ENCODE measurements at places on chromosomes 1 and 21.

- DNase-seq: no peak
Measured at GRCh38 chr1:53511933-53512806, 53.0 kb downstream of the DMRTB1 start.

DNA sequence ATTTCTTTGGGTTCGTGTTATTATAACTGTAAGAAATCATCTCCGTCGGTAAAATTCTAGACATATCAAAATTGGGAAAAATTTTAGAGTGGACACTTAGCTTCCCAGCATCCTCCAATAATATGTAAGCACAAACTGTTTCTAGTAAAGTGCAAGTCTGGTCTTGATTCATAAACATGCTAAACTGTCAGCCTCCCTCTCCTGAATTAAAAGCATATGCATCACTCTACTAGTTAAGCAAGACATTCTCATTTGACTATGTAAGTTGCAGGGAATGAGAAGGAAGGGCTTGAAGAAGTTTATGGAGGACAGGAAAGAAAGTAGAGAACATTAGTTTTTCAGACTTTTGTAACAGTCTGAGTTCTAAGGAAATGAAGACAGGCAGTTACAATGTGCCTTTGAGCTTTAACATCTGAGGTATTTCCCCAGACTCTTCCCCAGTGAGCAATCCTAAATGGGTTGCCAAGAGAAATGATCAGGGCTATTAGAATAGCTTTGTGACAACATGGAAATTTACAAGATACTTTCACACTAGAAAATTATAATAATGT lies 90.0 kb downstream of the TYW3 start:
- no peak for DNase-seq

DNA sequence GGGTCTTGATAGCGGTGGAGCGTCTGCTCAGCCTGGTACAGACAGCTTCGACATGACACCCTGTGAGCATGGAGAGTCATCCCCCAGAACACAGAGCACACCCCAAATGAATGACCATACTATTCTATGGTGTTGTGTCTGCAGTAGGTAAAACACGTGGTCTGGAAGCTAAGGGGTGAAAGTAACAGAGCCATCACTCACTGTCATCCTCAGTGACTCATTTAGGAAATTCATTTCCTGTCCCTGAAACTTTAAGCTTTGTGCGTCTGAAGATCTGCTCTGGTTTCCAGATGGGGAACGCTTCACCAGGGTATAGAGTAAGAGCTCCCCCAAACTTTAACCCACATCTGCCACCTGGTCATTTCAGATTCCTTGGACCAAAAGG lies 94.8 kb upstream of the DISP3 start:
- DNase-seq: no peak

GRCh38 chr1:209421186-209421585 lies 162.3 kb upstream of the CAMK1G start:
- DNase-seq: no peak

GRCh38 chr1:41658431-41659158 lies 174.1 kb upstream of the EDN2 start:
- no peak for DNase-seq

- no peak for DNase-seq
Measured at GRCh38 chr1:98700228-98700627, 38.7 kb downstream of the SNX7 start.

DNA sequence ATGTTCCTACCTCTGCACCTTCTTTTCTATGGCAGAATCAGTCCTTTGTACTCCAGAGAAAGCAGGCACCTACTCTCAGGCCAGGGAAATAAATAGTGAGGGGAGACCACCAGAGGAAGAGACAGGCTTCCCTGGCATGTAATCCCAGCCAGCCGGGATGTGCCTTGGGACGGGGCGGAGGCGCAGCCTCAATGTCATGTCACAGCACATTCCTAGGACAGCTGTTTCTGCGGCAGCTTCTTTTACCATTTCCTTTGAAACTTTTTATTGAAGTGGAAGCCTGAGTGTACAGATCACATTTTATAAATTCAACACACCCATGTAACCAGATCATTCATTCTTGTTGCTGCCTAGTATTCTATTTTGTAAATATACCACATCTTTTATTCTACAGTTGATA lies 67.9 kb upstream of the ZNF326 start:
- no peak for DNase-seq

DNA sequence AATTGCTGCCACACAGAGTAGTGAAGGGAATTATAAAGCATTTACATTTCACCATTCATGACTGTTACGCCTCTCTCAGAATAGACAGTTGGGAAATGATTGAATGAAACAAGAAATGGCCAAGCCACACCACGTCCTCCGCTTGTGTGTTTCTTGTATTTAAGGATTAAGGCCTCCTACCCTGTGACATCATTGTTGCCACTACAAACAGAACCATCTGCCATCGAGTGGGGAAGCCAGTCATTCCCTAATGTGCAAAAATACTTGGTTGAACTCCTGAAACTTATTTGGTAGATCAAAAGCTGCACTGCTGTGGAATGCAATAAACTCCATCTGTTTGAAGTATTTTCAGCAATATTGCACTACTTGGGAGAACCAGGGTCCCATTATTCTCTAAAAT lies 99.0 kb upstream of the C1orf105 start:
- DNase-seq: no peak

DNA sequence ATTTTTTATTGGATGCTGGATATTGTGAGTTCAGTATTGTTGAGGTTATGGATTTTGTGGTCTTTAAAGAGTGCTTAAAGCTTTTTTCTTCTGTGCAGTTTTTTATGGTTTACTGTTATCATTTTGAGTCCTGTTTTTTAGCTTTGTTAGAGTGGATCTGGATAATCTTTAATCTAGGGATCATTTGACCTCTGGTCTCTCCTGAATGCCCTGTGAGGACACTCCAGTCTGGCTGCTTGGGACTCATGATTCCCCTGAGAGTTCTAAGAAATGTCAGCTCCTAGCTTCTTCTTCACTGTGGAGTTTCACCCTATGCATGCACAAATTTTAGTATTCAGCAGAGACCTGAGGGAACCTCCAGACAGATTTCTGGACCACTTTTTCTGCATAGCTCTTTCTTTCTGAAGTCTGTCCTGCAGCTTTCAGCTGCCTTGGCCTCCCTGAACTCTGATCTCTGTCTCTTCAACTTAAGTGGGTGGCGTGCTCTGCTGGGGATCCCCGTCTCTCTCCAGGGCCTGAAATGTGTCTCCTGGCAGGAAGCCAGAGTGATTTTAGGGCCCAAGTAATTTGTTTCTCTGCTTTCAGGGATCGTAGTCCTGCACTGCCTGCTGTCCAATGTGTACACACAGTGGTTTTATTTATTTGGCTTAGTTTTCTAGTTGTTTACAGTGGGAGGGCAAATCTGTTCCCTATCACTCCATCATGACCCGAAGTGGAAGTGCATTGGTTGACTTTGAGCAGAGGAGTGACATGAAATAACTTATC lies 14.7 kb downstream of the PEX14 start:
- no peak for DNase-seq

- DNase-seq: no peak
Measured at GRCh38 chr1:151935154-151935553, 25.8 kb upstream of the THEM4 start.

GRCh38 chr1:151854658-151855057 lies 1.1 kb upstream of the THEM5 start:
- no peak for DNase-seq

- DNase-seq: no peak
Measured at GRCh38 chr1:208551633-208552320, 307.6 kb upstream of the PLXNA2 start.

- DNase-seq: no peak
Measured at GRCh38 chr1:74324684-74325448, 89.7 kb downstream of the TNNI3K start.

DNA sequence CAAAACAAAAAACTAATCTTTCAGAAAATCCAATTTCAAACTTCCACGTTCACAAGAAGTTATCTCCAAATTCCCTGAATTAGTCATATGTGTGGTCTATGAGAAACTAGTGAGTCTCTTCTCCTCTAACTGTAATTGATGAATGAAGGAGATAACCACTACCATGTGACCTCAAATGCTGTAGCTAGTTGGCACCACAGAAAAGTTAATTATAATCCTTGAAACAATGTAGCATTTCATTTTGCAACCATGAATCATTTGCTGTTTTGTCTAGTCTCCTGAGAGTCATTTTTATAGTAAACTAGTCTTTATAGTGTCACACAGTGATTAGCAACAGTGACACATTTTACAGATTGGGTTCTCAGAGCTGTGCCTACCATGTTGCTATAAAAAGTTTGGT lies 287.5 kb downstream of the LRRIQ3 start:
- DNase-seq: no peak

DNA sequence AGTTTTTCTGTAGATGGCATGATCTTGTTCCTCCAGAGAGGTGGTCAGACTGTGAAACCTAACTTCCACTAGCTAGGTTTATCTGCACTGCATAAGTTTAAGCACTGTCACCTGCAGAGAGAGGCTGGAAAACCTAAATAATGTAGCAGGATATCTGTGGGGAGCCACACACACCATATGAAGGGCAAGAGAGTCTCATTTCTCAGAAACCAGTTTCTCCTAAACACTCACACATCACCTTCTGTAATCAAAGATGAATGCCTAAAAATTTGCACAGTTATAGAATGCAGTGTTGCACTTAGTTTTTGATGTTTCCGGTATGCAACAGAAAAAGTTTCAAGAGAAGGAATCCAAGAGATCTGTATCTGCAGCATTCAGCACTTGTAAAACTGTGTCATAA lies 654.6 kb downstream of the ADGRL2 start:
- DNase-seq: no peak

- no peak for DNase-seq
Measured at GRCh38 chr1:187942986-187943385, 1114.2 kb downstream of the PLA2G4A start.

DNA sequence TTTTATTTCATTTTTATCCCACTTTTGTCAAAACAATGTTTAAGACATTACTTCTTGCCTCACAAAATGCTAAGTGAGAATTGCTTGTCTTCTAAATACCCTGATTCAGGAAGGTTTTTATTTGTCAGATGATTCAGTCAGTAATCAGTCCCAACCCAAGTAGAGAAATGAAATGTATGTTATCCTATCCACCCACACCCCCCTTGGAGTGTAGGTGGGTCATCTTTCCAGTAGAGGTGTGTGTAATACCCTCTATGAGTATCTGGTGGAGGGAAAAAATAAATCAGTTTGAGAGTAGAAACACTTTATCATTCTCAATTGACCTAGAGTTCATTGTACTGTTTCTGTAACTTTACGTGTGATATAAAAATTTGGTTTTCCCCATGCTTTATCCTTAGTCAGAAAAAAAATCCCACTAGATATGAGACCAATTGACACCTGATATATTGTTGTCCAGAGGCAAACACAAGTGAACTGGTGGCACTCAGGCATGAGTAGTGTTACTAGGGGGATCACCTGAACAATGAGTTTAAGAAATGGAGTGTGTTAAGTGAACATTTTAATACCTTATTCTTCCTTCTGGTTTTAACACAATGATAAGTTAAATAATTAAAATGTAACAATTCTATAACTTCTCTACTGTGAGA lies 153.8 kb upstream of the C1orf105 start:
- no peak for DNase-seq

Measured in stimulated activated CD4-positive, alpha-beta T cell treated with anti-CD3 and anti-CD28 coated beads, Interleukin-1b, Interleukin-23, amount 100 ng/mL, for 4 hours (primary cell).